ENCODE measurements at places on chromosomes 5 and 9. TPM values are rescaled to one million over a fixed set of nuclear protein-coding genes. Genes with fewer than 3 reads are reported as not detected.

Gene THG1L
- total RNA-seq, result 18.6 TPM

Gene FBP2
- total RNA-seq, result not detected

Gene UGCG
- 24.2 TPM for total RNA-seq

Gene FKTN
- total RNA-seq, result 22.0 TPM

DNA sequence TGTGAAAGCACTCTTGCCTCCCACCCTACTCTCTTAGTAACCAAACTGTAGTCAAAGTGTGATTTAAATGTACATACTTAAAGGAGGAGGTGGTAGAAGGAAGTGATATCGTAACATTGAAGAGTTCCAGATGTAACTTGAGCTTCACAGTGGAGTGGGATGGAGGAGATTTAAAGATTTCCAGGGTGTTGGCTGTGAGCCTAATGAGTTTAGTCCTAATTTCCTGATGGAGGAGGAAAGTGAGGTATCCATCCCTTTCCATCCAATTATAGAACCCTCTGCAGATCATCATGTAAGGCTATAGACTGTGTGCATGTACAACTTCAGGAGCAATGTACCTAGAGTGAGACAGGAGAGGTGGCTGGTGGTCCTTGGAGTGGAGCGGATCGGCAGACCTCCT lies 1163.9 kb upstream of the SEMA6A start:
- H3K4me3 ChIP-seq, result no peak overlapping the region
- no peak for DNase-seq
- no peaks in the 10 kb centered on the region for H3K27me3 ChIP-seq
- H3K36me3 ChIP-seq, result no peaks in the 10 kb centered on the region
- H3K27ac ChIP-seq, result no peak overlapping the region

DNA sequence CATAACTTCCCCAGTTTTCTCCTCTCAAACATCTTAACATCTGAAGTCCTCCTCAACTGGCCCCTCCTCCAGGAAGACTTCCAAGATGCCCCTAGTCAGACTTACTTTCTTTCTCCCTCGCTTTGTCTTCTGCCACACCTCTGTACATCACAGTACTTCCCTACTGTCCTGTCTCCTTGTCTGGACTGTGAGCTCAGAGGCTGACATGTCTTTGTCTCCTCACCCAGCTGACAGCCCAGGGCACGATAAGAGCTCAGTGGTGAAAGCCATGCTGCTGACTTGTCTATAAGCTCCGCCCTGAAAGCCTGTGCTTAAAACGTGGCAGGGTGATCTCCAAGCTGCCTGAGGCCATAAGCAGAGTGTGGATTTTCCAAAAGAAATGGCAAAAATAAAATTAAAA lies 33.0 kb upstream of the SLC25A51 start:
- peaks cover 11% of the 10 kb centered on the region for H3K4me1 ChIP-seq
- DNase-seq, result no peak
- H3K27me3 ChIP-seq, result no peaks in the 10 kb centered on the region
- no peak overlapping the region for H3K4me3 ChIP-seq
- H3K27ac ChIP-seq, result no peak overlapping the region
- no peaks in the 10 kb centered on the region for H3K36me3 ChIP-seq

- H3K27ac ChIP-seq, result no peak overlapping the region
- peaks cover 5% of the 10 kb centered on the region for H3K4me1 ChIP-seq
- no peak for DNase-seq
- H3K4me3 ChIP-seq, result no peak overlapping the region
- no peaks in the 10 kb centered on the region for H3K36me3 ChIP-seq
- H3K27me3 ChIP-seq, result no peaks in the 10 kb centered on the region
These were observed 31.0 kb downstream of the EPB41L4A start for GRCh38 chr5:112388074-112388473.

- H3K36me3 ChIP-seq, result no peaks in the 10 kb centered on the region
- no peak overlapping the region for H3K4me3 ChIP-seq
- H3K27ac ChIP-seq, result no peak overlapping the region
- 0 out of 2 replicates have a peak, but pooled peaks cover 2% of the 10 kb centered on the region for H3K4me1 ChIP-seq
- no peak for DNase-seq
These were observed 51.5 kb downstream of the C9orf152 start for GRCh38 chr9:110156416-110156815.

- no peak for DNase-seq
- no peaks in the 10 kb centered on the region for H3K27me3 ChIP-seq
- no peaks in the 10 kb centered on the region for H3K4me1 ChIP-seq
- no peaks in the 10 kb centered on the region for H3K36me3 ChIP-seq
- H3K27ac ChIP-seq, result no peak overlapping the region
These were observed 72.3 kb downstream of the RAPGEF1 start for GRCh38 chr9:131667576-131667975.

DNA sequence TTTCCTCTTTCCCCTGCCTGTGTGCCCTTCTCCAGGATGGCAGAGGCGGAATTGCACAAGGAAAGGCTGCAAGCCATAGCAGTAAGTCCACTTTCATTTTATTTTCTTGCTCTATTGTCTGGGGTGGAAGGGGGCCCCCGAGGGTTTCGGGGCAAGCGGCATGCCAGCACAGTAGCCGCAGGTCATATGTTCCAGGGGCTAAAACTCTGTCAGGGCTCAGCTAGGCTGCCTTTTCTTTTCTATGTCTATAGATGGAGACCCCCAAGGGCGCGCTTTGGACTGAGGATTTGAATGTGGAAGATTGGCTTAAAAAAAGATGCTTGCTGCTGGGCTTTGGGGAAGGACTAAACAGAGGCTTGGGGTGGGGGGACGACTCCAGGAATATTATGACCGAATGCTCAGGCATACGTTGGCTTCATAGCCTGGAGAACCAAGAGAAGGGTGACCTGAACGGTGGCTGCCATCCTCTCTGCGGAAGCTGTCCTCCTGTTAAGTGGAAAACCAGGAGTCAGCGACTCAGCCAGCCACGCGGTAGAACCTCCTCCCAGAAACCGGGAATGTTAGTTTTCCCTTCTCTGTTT lies 545 bp downstream of the PALM2AKAP2 start:
- no peak for DNase-seq
- H3K36me3 ChIP-seq, result no peaks in the 10 kb centered on the region
- H3K4me3 ChIP-seq, result no peak overlapping the region
- no peaks in the 10 kb centered on the region for H3K4me1 ChIP-seq
- H3K27me3 ChIP-seq, result no peaks in the 10 kb centered on the region
- no peak overlapping the region for H3K27ac ChIP-seq

DNA sequence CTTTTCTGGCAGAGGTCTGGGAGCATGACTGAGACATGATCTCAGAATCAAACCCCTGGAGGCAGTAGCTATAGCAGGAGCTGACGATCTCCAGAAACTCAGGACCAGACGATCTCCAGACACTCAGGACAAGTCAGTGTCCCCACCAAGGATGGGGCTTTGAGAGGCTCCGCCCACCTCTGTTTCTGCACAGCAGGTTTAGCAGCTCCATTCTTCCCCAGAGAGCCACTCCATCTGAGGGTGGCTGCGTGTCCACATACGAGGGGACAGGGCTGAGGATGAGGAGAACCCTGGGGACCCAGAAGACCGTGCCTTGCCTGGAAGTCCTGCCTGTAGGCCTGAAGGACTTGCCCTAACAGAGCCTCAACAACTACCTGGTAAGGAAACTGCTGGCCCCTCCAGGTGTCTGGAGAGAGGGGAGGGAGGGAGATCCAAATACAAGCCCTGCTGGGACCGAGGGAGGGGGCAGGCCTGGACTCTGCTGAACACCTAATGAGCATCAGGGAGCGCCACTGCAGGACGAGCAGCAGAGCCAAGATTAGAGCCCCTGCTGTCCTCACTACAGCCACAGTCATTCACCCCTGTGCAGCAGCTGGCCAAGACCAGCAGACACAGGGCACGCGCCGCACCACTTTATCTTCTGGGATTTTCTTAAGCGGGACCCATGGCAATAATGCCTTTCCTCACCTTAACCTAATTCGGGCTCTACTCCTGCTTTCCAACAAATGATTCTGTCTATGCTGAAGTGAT lies at the start of gene GABRP:
GABRP (plus strand) TSS at position 228 of the 750 bp plus-strand sequence. CDS start 4,891 bp downstream, outside the sequence.
- no peaks in the 10 kb centered on the region for H3K36me3 ChIP-seq
- no peaks in the 10 kb centered on the region for H3K27me3 ChIP-seq
- H3K27ac ChIP-seq, result no peak within 1 kb of the TSS

- H3K4me1 ChIP-seq, result no peaks in the 10 kb centered on the region
- no peak overlapping the region for H3K4me3 ChIP-seq
- DNase-seq, result no peak
- no peaks in the 10 kb centered on the region for H3K27me3 ChIP-seq
- H3K27ac ChIP-seq, result no peak overlapping the region
These were observed 187.7 kb downstream of the DENND1A start for GRCh38 chr9:123742009-123742767.

- no peak for DNase-seq
- no peaks in the 10 kb centered on the region for H3K27me3 ChIP-seq
- no peak overlapping the region for H3K27ac ChIP-seq
These were observed 100.6 kb upstream of the IER5L start for GRCh38 chr9:129278391-129279237.

DNA sequence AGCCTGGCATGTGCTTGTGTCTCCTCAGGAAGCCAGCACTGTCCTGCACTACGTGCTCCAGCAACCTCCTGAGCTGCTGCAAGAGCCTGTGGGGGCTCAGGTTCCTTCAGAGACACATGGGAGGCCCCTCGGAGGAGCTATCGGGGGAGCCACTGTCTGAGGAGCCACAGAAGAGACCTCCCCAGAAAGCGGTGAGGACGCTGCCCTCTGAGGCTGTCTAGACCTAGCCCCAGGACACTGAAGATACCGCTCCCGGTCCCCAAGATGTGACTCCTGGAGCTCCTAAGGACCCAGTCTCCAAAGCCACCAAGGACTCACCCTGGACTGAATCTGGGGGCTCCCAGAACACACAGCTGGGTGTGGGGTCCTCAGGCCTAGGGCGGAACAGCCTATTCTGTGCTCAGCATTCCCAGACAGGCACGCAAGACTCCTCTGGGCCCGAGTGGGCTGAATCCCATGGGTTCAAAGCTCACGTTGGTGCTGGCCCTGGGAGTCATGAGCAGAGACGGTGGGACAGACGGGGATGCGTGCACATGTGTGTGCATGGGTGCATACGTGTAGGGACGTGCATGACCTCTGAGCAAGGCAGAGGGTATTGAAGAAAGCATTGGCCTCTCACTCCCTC lies 50.0 kb downstream of the HRH2 start:
- H3K4me1 ChIP-seq, result no peaks in the 10 kb centered on the region
- H3K36me3 ChIP-seq, result no peaks in the 10 kb centered on the region
- H3K27me3 ChIP-seq, result no peaks in the 10 kb centered on the region
- H3K27ac ChIP-seq, result no peak overlapping the region
- no peak overlapping the region for H3K4me3 ChIP-seq

DNA sequence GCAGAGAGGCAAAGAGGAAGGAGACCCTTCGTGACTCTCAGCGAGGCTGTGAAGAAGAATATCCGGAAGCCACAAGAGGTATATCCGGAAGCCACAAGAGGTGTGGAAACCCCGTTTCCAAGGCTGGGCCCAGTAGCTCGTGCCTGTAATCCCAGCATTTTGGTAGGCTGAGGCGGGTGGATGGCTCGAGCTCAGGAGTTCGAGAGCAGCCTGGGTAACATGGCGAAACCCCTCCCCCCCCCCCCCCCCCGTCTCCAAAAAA lies 612 bp upstream of the BBLN start:
- peak overlapping the region; percentile 68 for H3K4me3 ChIP-seq
- H3K27me3 ChIP-seq, result no peaks in the 10 kb centered on the region
- DNase-seq, result peak; percentile 51
- H3K36me3 ChIP-seq, result no peaks in the 10 kb centered on the region
- peaks cover 13% of the 10 kb centered on the region for H3K4me1 ChIP-seq

- H3K27ac ChIP-seq, result no peak overlapping the region
- H3K27me3 ChIP-seq, result no peaks in the 10 kb centered on the region
- no peak for DNase-seq
- no peaks in the 10 kb centered on the region for H3K36me3 ChIP-seq
- no peaks in the 10 kb centered on the region for H3K4me1 ChIP-seq
These were observed 45.5 kb upstream of the LARP1 start for GRCh38 chr5:154709368-154710305.

DNA sequence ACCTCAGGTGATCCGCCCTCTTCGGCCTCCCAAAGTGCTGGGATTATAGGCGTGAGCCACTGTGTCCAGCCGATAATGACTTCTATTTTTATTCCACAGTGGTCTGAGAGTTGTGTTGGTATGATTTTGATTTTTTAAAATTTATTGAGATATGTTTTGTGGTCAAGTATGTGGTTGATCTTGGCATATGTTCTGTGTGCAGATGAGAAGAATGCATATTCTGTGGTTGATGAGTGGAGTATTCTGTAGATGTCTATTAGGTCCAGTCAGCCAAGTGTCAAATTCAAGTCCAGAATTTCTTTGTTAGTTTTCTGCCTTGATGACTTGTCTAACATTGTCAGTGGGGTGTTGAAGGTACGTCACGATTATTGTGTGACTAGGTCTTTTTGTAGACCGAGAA lies 338.2 kb upstream of the TARS1 start:
- H3K4me3 ChIP-seq, result no peak overlapping the region
- H3K27ac ChIP-seq, result no peak overlapping the region
- DNase-seq, result no peak
- 0 out of 2 replicates have a peak, but pooled peaks cover 2% of the 10 kb centered on the region for H3K27me3 ChIP-seq
- no peaks in the 10 kb centered on the region for H3K4me1 ChIP-seq

- DNase-seq, result no peak
- no peak overlapping the region for H3K4me3 ChIP-seq
- no peak overlapping the region for H3K27ac ChIP-seq
- H3K27me3 ChIP-seq, result no peaks in the 10 kb centered on the region
These were observed 30.0 kb downstream of the POLR1E start for GRCh38 chr9:37515620-37516258.

- no peaks in the 10 kb centered on the region for H3K27me3 ChIP-seq
- H3K27ac ChIP-seq, result no peak overlapping the region
- DNase-seq, result no peak
- no peaks in the 10 kb centered on the region for H3K4me1 ChIP-seq
- H3K36me3 ChIP-seq, result no peaks in the 10 kb centered on the region
These were observed 297.1 kb upstream of the C9orf72 start for GRCh38 chr9:27870404-27870803.

DNA sequence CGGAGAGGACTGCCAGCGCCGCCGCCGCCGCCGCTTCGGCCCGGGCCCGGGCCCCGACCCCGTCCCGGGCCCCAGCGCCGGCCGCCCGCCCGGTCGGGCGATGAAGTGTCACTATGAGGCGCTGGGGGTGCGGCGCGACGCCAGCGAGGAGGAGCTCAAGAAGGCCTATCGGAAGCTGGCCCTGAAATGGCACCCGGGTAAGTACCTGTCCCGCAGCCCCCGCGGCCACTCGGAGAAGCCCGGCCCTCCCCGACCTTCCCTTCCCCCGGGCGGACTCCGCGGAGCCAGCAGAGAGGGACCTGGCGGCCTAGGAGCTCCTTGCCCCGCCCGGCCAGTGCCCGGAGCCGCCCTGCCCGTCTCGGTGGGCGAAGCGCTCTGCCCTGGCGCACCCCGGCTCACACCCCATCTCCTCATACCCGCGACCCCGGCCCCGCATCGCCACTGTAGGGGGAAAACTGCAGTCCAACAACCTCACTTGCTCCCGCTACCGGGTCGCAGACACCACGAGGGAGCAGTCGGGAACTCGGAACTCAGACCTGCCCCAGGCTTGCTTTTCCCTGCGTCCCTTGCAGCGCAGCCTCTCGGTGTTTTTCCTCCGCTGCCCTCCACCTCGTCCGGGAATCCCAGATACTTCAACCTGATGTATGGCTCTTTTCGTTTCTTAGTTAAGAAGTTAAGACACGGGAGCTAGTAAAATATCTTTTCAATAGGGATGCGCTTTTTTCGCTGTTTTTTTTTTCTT lies 532 bp downstream of the DNAJC21 start:
- H3K4me3 ChIP-seq, result peak overlapping the region; percentile 73
- H3K4me1 ChIP-seq, result peaks cover 29% of the 10 kb centered on the region
- no peaks in the 10 kb centered on the region for H3K27me3 ChIP-seq
- H3K36me3 ChIP-seq, result peaks cover 24% of the 10 kb centered on the region
- H3K27ac ChIP-seq, result peak overlapping the region; percentile 57

- H3K4me1 ChIP-seq, result no peaks in the 10 kb centered on the region
- DNase-seq, result no peak
- H3K27ac ChIP-seq, result no peak overlapping the region
- no peaks in the 10 kb centered on the region for H3K27me3 ChIP-seq
- no peaks in the 10 kb centered on the region for H3K36me3 ChIP-seq
- no peak overlapping the region for H3K4me3 ChIP-seq
These were observed 90.3 kb downstream of the MRPL36 start for GRCh38 chr5:1709171-1709803.

Data from Karpas-422 (cell line).